ENCODE measurements at places on chromosomes 7 and 10. TPM values are rescaled to one million over a fixed set of nuclear protein-coding genes. Genes with fewer than 3 reads are reported as not detected.

The ZNF248 gene
- total RNA-seq = 11.1 TPM

The ITPRID1 gene
- total RNA-seq = not detected

The HSPA12A gene
- total RNA-seq = 75.0 TPM

The PDZD7 gene
- total RNA-seq = 1.5 TPM

The MYL10 gene
- not detected for total RNA-seq

The TMEM176A gene
- 1.3 TPM for total RNA-seq
